Stimulated activated CD4-positive, alpha-beta T cell treated with anti-CD3 and anti-CD28 coated beads, Interleukin-4, amount 100 ng/mL, for 4 hours (primary cell): ENCODE measurements at places on chromosomes 4 and X.

DNA sequence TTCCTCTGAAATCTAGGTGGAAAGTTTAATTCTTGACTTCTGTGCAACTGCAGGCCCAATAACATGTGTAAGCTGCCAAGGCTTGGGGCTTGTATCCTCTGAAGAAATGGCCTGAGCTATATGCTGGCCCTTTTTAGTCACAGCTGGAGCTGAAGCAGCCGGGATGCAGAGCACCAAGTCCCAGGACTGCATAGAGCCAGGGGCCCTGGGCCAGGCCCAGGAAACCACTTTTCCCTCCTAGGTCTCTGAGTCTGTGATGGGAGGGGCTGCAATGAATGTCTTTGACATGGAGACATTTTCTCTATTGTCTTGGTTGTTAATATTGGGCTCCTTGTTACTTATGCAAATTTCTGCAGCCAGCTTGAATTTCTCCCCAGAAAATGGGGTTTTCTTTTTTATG lies 588.5 kb downstream of the CENPC start:
- no peak for DNase-seq

GRCh38 chr4:31016322-31017061 lies 296.3 kb downstream of the PCDH7 start:
- DNase-seq, result no peak

DNA sequence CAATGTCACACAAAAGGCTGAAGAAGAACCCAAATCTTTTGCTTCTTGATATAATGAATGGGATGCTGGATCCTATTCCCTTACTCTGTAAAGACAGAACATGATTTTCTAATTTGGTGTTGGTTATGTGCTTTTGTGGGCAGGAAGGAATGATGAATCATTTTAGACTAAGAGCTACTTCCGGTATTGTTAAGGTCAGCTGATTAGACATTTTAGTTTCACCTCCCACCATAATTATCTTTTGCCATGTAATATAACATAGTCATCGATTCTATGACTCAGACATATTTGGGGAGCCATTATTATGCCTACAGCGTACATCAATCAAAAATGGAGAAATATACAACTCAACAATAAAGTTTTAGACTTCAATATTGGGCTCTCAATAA lies 265.3 kb downstream of the ZNF674 start:
- DNase-seq, result no peak

GRCh38 chr4:61067381-61067780 lies 132.7 kb upstream of the ADGRL3 start:
- no peak for DNase-seq

DNA sequence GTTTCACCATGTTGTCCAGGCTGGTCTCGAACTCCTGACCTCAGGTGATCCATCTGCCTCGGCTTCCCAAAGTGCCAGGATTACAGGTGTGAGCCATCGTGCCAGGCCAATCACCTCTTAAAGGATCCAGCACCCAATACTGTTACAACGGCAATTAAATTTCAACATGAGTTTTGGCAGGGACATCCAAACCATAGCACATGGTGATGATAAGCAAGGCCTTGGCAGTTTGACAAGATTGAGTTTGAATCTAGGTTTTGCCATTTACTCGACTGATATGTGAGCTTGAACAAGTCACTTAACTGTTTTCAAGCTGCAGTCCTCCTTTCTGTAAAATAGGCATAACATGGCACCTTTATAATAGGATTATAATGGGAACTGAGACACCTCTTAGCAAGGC lies 84.1 kb downstream of the GPR82 start:
- DNase-seq, result no peak

GRCh38 chrX:39905538-39905891 lies 192.2 kb downstream of the BCOR start:
- no peak for DNase-seq

DNA sequence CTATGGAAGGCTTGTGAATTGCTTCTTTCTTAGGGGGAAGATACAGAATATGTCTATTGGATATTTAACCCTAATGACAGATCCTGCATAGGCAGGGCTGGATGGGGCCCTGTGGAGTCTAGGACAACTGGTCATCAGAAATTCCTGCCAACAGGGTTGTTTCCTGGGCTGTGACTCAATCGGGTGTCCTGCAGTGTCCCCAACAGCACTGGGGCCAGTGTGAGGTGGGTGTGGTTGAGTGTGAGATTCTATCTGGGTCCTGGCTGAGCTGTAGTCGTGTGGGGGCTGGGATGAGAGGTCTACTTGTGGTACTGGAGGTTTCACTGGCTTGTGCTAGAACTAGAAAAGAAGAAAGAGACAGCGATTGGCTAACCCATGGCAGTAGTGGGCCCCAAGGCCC lies 87.3 kb upstream of the WDR1 start:
- DNase-seq, result no peak

DNA sequence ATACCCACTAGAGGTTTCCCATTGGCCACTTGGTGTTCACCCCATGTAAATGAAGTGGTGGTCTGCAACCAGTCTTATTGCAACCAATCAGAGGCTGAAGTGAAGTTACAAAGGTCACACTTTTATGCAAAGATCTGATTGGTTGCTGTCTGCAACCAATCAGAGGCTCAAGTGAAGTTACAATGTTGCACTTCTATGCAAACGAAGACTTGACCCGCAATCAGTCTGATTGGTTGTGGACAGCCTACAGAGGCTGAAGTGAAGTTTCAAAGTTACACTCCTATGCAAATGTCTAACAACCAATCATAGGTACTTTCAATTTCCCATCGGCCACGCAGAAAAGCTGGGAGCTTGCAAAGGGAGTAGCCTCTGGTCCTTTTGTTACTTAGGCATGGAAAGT lies 22.3 kb upstream of the XPNPEP2 start:
- DNase-seq, result no peak

- no peak for DNase-seq
Measured at GRCh38 chr4:185693548-185694215, 118.3 kb downstream of the SORBS2 start.

DNA sequence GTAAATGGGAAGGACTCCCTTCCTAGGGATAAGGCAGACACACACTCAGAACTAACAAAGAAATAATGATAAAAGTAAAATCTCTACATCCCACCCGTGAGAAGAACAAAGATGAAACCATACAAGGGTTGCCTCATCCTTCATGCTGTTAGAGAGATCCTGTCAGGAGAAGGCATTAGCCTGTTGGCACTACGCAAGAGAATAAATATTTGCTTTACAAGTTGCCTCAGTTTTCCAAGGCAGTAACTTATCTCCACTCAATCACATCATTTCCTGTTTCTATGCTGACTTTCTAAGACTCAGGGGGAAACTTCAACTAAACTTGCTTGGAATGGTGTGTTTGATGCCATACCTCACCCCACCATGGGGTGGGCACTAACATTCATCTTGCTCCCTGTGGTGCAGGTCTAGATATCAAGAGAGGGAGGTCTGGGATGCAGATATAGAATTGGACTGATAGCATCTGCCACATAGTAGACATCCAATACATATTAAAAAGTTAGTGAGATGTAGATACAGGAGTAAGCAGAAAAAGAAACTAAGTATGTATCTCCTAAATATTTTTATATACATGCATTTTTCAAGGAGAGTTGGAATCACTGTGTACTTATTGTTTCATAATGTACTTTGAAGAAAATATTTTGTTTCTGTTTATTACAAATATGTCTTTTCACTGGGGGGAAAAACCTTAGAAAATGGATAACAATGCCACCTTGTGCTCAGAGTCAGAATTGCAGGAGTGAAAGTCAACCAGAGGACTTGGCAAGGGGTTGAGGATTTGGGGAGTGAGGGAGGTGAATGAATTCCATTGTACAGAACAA lies 57.2 kb upstream of the BEX4 start:
- DNase-seq, result no peak

GRCh38 chrX:127571834-127572233 lies 480.4 kb downstream of the ACTRT1 start:
- DNase-seq, result no peak

GRCh38 chr4:185634066-185634652 lies 98.9 kb upstream of the PDLIM3 start:
- DNase-seq, result no peak

- DNase-seq, result no peak
Measured at GRCh38 chr4:535181-535923, 36.3 kb downstream of the PIGG start.

- DNase-seq, result no peak
Measured at GRCh38 chrX:41308884-41309647, 24.9 kb upstream of the DDX3X start.

DNA sequence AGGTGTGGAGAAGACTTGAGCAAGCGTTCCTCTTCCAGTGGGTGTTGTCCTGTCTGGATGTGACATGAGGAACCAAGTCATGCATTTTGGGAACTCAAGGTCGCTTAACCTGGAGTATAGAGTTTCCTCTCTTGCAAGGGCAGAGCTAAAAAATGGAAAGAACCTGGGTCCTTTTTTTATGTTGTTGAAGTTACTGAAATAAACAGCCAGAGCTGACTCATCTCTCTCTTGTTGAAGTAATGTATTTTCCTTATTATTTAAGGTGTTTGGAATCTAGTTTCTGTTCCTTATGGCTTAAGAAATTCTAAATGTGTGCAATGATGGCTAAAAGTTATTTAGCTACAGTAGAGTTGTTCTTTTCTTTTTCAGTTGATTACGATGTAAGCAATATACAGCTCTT lies 314.5 kb downstream of the CAMK2D start:
- DNase-seq, result no peak

- DNase-seq, result no peak
Measured at GRCh38 chr4:69835766-69836165, 24.2 kb downstream of the SULT1E1 start.

DNA sequence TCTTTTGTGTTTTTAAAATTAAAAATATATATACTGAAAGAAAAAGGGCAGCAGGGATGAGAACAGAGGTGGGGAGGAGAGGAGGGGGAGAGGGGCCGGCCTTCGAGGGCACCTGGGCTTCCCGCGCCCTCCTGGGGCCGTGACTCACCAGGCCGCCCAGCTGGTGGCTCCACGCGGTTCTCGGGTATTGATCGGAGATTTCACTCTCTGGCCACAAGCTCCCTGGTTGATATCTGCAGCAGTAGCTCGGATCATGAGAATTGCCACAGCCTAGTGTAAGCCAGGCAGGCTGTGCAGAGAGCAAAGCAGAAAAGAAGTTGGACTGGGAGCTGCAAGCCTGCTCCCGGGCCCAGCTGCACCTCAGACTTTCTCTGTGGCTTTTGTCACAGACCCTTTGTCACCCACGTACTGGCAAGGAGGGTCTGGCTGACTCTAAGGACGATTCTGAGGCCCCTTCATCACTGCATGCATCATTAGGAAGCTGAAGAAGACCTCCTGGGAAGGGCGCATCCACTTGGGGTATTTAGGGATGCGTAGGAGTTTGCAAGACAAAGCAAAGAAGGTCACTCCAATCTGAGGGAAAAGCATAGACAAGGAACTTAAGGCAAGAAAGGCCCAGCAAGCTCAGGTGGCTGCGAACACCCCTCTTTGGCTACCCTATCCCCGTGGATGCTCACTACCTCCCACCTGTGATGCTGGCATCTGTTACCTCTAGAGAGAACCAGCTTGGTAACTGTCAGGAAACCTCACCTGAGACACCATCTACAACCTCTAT lies 71.7 kb downstream of the CPZ start:
- DNase-seq, result no peak

DNA sequence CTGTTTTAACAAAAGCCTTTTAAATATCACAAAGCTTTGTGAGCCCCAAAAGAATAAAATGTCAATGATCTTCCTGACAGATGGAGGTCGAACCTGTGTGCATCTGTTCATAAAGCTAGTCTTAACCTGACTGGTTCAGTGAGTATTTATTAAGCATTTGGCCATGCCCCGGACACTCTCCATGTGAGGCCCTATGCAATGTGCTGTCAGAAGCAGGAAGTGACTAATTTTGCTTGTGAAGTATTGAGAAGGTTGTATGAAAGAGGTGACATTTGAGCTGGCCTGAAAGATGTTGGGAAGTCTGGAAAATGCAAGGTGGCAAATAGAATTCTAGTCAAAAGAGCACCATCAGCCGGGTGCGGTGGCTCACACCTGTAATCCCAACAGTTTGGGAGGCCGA lies 171.4 kb downstream of the MSL3 start:
- no peak for DNase-seq

DNA sequence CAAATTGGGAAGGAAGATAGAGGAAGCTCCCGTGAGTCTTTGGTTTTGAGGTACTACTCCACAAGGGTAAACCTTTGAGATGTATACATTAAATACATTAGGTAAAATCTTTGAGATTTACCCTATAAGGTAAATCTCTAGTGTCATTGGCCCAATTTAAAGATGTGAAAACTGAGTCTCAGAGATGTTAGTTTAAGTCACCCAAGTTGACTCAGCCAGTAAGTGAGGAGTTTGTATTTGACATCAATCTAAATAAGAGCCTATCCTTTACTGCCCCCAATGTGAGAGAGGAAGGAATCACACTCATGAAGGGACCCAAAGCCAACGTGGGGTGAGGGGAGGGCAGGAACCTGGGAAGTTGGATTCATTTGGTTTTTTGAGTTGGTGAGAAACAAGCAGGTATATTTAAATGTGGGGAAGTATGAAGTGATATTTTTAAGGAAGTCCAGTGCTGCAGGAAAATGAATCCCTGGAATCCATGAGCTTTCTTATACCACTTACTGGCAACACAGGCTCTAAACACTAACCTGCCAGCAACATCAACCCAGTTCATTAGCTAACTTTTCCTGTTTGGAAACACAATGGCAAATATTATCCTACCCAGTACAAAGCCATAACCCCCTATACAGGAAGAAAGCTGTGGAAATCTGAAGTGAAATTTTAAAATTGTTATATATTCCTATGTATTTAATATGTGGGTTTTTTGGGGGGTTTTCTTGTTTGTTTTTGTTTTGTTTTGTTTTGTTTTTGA lies 55.3 kb downstream of the PALLD start:
- DNase-seq, result no peak

GRCh38 chr4:74018771-74019170 lies 19.7 kb downstream of the CXCL3 start:
- no peak for DNase-seq
